ENCODE measurements at places on chromosomes 3 and 15. TPM values are rescaled to one million over a fixed set of nuclear protein-coding genes. Genes with fewer than 3 reads are reported as not detected.

GRCh38 chr15:82312586-82313349, 36.5 kb downstream of the GOLGA6L10 start:
- H3K4me1 ChIP-seq, result no peaks in the 10 kb centered on the region
- no peak overlapping the region for H3K4me3 ChIP-seq
- H3K27me3 ChIP-seq, result no peaks in the 10 kb centered on the region
- H3K27ac ChIP-seq, result no peak overlapping the region
- no peaks in the 10 kb centered on the region for H3K36me3 ChIP-seq
- DNase-seq, result no peak

ATP6V1A gene
- total RNA-seq, result 81.8 TPM

DNA sequence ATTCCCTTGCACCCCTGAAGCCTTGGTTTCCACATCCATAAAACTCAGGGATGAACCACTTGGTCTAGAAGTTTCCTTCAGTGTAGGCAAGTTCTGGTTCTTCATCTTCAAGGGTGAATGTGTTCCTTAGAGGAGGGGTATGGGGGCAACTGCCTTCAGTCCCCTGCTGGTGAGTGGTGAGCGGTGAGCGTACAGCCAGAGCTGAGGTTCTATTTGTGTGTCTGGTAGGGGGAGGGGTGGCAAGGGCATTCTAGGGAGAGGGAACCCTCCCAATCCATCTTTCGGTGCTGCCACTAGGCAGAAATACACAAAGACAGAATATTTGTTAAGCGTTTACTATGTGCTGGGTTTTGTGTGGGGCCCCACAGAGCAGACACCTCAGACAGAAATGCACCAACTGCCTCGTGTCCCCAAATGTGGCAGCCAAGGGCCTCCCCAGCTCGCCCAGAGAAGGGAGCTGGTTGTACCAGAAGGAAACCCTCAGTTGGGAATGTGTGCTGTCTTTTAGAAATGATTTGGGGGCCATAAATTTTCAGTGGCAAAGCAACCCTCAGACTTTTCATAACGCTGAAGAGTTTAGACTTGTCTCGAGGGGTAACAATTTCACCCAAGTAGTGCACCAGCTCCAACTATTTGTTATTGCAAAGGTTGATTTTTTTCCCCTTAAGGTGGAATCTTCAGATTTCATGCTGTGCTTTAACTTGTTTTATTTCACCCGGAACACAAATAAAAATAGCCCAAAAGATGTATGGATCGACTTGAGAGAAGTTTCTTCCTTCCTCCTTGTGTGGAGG, 137.6 kb downstream of the FBLN2 start:
- no peaks in the 10 kb centered on the region for H3K36me3 ChIP-seq
- H3K27me3 ChIP-seq, result no peaks in the 10 kb centered on the region
- no peaks in the 10 kb centered on the region for H3K4me1 ChIP-seq
- H3K27ac ChIP-seq, result no peak overlapping the region

GRCh38 chr15:77024273-77025082, 29.6 kb downstream of the PSTPIP1 start:
- no peaks in the 10 kb centered on the region for H3K27me3 ChIP-seq
- DNase-seq, result peak; percentile 46
- no peak overlapping the region for H3K27ac ChIP-seq
- H3K4me1 ChIP-seq, result no peaks in the 10 kb centered on the region

CHL1 gene
- 64.8 TPM for total RNA-seq

GRCh38 chr3:98612587-98612986, 19.2 kb upstream of the CPOX start:
- H3K4me3 ChIP-seq, result no peak overlapping the region
- H3K36me3 ChIP-seq, result no peaks in the 10 kb centered on the region
- no peak for DNase-seq
- no peaks in the 10 kb centered on the region for H3K27me3 ChIP-seq
- no peak overlapping the region for H3K27ac ChIP-seq

- DNase-seq, result no peak
- H3K36me3 ChIP-seq, result no peaks in the 10 kb centered on the region
- H3K27me3 ChIP-seq, result no peaks in the 10 kb centered on the region
- no peak overlapping the region for H3K4me3 ChIP-seq
- no peak overlapping the region for H3K27ac ChIP-seq
Measured at GRCh38 chr3:66748175-66748876, 247.5 kb upstream of the LRIG1 start.

KCNAB1 gene
- 9.3 TPM for total RNA-seq

- DNase-seq, result no peak
- no peak overlapping the region for H3K4me3 ChIP-seq
- H3K36me3 ChIP-seq, result no peaks in the 10 kb centered on the region
- no peaks in the 10 kb centered on the region for H3K27me3 ChIP-seq
- H3K4me1 ChIP-seq, result no peaks in the 10 kb centered on the region
Measured at GRCh38 chr3:122936335-122936734, 91.2 kb downstream of the SEMA5B start.

- H3K36me3 ChIP-seq, result no peaks in the 10 kb centered on the region
- no peak overlapping the region for H3K4me3 ChIP-seq
- no peak overlapping the region for H3K27ac ChIP-seq
Measured at GRCh38 chr3:12914088-12914487, 72.7 kb upstream of the RPL32 start.

DNA sequence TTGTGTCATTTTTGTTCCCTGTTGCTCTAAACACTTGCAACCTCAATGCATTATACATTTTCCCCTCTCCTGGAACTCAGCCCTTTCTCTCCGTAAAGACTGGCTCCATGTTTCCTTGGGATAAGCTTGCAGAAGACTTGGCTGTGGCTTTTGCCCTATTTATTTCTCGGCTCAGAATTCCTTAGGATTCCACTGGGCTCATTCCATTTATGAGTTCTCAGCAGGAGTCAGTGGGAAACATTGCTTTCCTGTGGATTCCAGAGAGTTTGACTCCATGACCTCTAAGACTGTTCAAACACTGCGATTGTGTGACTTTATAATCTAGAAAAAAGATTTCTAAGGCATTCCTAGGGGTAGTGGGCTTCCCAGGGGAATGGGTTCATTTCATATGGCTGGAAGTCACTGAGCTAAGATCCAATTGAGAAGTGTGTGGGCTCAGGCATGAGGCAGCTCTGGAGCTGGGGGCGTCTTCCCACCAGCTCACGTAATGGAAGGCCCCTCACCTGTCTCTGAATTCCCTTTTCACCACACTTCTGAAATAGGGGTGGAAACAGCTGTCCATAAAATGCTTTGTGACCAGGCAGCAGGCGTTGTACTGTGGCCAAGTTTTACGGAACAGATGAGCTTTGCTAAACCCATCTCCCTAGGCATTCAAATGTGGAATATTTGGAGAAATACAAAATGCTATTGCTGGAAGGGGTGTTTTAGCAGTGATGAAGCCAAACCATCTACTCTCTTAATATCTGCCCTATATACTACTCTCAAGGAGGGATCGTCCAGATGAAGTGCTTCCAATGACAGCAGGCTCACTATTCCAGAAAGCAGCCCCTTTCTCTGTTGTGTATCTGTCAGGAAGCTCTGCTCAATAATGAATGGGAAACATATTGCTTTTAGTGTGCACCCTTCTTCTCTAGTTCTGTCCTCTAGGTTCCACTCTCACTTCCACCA, 91.8 kb upstream of the BCL6 start:
- H3K27ac ChIP-seq, result no peak overlapping the region
- H3K27me3 ChIP-seq, result no peaks in the 10 kb centered on the region
- no peaks in the 10 kb centered on the region for H3K4me1 ChIP-seq

ERICH6 gene
- not detected for total RNA-seq

REC114 gene
- not detected for total RNA-seq

PPP2R3A gene
- total RNA-seq, result 8.5 TPM

DNA sequence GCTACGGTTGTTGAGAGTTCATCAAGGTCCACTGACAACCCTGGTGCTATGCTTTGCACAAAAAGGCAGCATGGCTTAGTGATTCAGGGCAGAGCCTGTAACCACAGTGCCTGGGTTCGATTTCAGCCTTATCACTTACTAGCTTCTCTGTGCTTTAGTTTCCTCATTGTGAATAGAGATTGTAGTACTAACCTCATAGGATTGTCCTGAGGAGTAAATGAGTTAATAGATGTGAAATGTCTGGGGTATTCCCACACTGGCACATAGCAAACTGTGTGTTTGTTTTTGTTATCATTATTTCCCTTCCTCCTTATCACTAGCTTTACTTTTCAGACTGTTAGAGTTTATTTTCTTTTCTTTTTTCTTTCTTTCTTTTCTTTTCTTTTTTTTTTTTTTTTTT, 16.3 kb downstream of the CRTAP start:
- no peak overlapping the region for H3K4me3 ChIP-seq
- no peaks in the 10 kb centered on the region for H3K27me3 ChIP-seq
- H3K27ac ChIP-seq, result no peak overlapping the region

- H3K27ac ChIP-seq, result no peak overlapping the region
- H3K4me1 ChIP-seq, result no peaks in the 10 kb centered on the region
- no peak overlapping the region for H3K4me3 ChIP-seq
- H3K27me3 ChIP-seq, result no peaks in the 10 kb centered on the region
Measured at GRCh38 chr15:38535491-38536200, 29.0 kb downstream of the RASGRP1 start.

- no peak for DNase-seq
- H3K27ac ChIP-seq, result no peak overlapping the region
- H3K4me1 ChIP-seq, result no peaks in the 10 kb centered on the region
- no peak overlapping the region for H3K4me3 ChIP-seq
- H3K27me3 ChIP-seq, result no peaks in the 10 kb centered on the region
Measured at GRCh38 chr15:81174125-81174791, 22.4 kb upstream of the IL16 start.

GRCh38 chr3:120052677-120053076, 41.6 kb downstream of the GSK3B start:
- H3K4me1 ChIP-seq, result peaks cover 12% of the 10 kb centered on the region
- no peaks in the 10 kb centered on the region for H3K36me3 ChIP-seq
- no peak for DNase-seq
- no peak overlapping the region for H3K27ac ChIP-seq
- H3K27me3 ChIP-seq, result no peaks in the 10 kb centered on the region
- H3K4me3 ChIP-seq, result no peak overlapping the region

DNA sequence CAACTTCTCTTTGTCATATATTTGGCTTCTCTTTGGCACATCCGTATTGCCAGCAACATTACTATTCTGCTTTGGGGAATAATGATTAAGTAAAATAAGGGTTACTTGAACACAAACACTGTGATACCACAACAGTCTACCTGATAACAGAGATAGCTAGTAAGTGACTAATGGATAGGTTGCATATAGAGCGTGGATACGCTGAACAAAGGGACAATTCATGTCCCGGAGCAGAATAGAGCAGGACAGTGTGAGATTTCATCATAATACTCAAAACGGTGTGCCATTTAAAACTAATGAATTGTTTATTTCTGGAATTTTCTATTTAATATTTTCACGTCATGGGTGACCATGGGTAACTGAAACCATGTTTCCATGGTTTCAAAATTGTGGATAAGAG, 54.1 kb downstream of the SCN5A start:
- H3K4me1 ChIP-seq, result no peaks in the 10 kb centered on the region
- H3K4me3 ChIP-seq, result no peak overlapping the region
- H3K36me3 ChIP-seq, result no peaks in the 10 kb centered on the region
- H3K27ac ChIP-seq, result no peak overlapping the region
- DNase-seq, result no peak

GRCh38 chr15:65354835-65355172, 23.0 kb downstream of the IGDCC3 start:
- no peak overlapping the region for H3K27ac ChIP-seq
- H3K36me3 ChIP-seq, result no peaks in the 10 kb centered on the region
- no peaks in the 10 kb centered on the region for H3K27me3 ChIP-seq

KLHL40 gene
- total RNA-seq, result not detected

AADACL2 gene
- total RNA-seq, result not detected

DPPA2 gene
- not detected for total RNA-seq

ADCY5 gene
- 21.1 TPM for total RNA-seq

RBMS3 gene
- total RNA-seq, result 73.7 TPM

DNA sequence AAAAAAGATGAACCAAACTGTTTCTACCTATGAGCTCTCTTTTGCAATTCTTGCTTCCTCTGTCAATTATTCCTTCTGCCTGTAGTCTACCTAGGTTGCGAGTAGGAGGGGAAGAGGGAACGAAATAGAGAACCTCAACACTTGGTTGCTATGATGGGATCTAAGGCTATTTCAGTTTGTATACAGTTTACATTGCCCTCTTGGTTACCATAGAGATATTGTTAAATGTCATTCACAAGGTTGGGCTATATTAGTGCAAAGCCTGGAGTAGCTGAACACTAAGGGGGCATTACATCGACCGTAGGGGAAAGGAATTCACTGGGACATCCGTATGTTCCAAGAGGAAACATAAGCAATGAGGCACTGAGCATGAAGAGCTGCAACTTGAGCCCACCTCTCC, 276.9 kb downstream of the GBE1 start:
- H3K36me3 ChIP-seq, result no peaks in the 10 kb centered on the region
- no peak overlapping the region for H3K4me3 ChIP-seq
- H3K27me3 ChIP-seq, result no peaks in the 10 kb centered on the region
- DNase-seq, result no peak
- no peaks in the 10 kb centered on the region for H3K4me1 ChIP-seq
